ENCODE measurements at places on chromosomes 6 and 20. TPM values are rescaled to one million over a fixed set of nuclear protein-coding genes. Genes with fewer than 3 reads are reported as not detected.

DNA sequence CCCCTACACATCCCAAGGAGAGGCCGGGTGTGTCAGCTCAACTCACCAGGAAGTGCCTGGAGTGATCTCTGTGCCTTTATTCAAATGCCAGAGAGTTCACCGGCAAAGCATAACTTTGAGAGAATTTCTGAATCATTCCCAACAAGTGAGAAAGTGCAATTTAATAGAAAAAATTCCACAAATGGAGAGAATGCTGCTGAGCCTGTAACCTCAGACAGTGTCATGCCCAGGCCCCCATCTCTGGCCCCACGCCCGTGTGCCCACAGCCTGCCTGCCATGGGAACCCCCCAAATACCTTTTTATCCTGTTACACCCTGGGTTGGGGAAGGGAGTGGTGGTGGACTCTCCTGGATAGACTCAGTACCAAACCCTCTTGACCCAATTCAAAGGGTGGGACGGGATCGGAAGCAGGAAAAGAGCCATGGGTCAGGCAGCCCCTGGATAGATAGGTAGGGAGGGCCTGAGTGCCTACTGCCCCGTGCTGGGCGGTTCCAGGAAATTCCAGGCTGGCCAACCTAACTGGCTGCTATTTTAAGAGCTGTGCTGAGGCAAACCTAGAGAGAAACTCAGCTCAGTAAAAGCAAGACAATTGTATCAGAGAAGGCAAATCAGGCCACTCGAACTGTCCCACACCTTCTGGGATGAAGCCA lies 179.0 kb upstream of the FOXA2 start:
- DNase-seq: no peak

DNA sequence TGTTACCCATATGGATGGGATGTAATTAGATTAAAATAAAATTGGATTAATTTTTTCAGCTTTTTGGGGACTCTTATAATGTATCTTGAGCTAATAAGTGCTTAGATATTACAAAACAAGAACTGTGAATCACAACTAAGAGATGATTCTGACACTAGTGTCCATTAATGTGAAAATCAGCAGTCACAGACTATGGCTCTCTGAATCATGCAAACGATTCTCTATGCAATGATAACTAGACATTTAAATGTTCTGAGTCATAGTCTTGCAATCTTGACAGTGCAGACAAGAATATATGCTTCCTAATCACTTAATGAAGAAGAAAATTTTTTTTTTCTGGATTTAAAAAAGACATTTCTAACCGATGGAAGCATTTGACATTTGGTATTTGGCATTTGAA lies 82.2 kb upstream of the OPRM1 start:
- no peak for DNase-seq

GRCh38 chr6:116328528-116328903 lies 42.2 kb upstream of the DSE start:
- no peak for DNase-seq

DNA sequence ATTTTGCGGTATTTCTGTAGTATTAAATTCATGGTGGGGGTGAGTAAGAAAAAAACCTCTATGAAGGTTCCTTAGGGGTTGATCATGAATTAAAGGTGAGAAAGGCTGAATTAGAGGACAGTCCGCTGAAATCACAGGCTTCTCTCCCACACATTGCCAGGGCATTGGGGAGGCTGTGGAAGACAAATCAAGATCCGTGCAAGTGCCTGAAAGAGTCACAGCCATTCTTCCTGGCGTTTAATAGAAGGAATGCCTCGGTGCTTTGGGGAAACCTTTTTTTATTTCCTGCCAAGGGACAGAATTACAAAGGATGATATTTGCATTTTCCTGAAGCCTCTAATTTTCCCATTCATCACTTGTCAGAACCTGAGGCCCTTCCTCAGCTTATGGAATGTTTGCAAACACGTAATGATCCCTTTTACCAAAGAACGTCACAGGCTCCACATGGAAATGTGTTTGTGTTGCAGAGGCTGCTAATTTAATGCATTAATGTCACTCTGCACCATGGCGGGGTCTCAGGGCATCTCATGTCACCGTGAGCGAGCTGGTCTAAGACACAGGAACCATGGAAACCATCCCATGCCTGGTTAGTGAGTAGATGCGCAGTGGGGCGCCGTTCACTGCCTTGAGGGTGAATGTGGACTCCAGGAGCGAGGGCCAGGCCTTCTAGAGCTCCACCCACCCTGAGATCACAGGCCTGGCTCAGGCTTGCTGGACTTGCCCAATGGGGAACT lies 185.9 kb upstream of the SULF2 start:
- DNase-seq: no peak

DNA sequence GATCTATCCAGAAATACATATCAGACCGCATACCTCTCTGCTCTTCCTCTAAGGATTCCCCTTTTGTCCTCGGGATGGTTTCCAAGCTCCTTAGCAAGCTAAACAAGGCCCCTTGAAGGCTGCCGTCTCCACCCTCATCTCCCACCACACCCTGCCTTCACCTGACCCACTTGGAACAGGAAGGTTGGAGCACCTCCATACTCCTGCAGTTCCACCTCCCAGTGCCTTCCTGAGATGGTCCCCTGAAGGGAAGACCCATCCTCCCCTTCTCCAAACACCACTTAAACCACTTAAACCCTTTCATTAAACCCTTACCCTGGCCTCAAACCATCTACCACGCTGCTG lies 8.5 kb upstream of the POU5F1 start:
- DNase-seq: no peak

DNA sequence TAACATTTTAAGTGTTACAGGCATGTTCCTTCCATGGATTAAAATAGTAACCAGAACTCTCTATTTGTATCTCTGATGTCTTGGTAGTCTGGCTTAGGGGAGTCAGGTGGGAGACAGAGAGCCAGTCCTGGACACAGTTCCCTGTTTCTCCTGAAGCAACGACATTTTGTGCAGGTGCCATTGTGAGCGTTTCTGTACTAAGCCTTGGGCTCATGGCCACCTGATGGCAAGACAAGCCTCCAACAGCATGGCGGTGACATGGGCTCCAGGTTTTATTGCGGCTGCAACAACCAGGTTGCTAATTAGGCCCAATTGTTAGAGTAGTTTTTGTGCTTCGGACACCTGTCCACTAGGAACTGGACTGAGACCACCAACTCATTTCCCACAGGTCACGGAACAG lies 105.3 kb downstream of the PRDM13 start:
- no peak for DNase-seq

DNA sequence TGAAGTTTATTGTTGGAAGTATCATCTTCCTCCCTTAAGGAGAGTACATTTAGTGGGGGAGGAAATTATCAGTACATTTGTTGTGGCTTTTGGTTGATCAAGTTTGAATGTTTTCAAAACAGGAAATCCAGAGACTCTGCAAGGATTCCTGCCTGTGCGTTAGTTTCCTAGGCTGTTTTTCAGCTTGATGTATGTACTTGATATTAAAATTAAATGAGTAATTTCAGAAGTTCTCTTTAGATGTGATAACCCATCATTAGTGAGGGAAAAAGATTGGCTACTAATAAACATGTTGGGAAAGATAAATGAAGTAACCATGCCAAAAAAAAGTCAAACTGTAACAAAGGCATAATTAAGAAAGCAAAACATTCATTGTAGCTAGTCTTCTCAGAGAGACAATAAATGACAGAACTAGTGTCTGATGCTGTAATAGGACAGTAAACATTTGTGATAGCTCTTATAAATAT lies 88.0 kb upstream of the TULP1 start:
- DNase-seq: no peak

DNA sequence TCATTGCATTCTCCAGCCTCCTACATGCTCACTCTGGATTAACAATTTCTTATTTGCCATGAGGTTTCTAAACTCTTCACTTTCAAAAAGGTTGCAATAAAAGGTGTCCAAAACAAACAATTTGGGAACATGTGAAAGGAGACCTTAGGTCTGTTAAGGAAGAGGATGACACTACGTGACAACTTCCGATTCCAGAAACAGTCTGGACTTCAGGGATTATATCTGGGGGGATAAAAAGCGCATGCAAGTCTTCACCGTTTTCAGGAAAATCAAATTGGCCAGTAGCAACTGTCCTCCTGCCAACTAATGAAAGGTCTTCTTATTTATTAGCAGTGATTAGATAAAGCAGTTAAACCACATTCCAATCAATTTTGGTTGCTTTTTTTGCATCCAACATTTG lies 1.8 kb downstream of the ZDHHC14 start:
- no peak for DNase-seq

DNA sequence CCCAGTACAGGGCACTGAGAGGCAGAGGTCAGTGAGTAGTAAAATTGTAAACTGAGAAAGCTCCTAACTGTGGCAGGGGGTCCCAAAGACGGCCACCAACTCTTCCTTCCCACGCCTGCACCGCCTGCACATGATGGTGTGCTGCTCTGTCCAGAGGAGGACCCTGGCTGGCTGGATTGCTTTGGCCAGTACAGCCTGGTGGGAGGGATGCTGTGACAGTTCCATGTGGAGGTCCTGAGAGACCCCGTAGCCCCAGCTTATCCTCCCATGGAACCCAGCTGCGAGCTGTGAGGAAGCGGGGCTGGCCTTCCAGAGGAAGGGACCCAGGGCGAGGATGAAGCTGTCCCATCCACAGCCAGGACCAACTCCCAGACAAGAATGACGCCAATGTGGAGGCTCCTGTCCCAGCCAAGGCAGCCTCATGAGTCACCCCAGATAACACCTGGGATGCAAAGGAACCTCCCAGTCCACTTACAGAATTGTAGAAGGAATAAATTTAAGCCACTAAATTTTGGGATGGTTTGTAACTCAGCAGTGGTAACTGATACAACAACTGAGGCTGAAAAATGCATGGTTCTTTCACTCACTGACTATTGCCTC lies 2.0 kb upstream of the ACSS1 start:
- DNase-seq: no peak

DNA sequence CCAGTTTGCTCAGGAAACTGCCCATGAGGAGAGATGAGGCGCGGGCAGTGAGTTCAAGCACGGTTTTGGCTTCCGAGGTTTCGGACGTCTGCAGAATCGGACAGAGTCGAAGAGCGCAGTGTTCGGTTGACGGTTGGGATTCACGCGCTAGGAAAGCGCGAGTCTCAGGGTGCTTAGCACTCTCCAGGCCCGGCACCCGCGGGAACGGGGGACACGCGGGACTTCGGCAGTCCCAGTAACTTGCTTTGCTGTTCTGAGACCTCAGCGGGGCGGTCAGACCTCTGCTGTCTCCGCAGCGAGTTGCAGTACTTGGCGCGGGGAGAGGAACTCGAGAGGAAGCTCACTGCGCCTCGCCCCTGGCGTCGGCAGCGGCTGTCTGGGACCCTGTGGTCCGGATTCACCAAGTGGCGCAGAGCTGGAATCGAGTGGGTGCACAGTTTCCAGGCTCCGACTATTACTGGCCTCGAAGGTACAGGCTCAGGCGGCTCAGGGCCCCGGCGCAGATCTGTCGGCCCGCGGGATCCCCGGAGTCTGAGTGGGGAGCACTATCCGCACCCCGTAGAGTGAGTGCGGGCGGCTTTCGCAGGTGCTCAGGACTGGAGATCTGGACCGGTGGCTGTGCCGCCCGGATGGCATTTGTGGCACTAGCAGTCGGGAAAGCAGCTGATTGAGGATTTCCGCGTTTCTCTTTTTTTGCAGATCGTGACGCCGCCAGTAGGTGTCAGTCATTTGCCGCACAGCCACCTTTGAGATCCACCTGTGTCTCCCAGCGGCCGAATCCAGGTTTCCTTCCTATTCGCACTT lies at the start of gene POM121L2:
POM121L2 (minus strand) TSS at position 128 of the 804 bp plus-strand sequence; CDS start at position 25, 103 bp downstream.
- peak; percentile 67 for DNase-seq

DNA sequence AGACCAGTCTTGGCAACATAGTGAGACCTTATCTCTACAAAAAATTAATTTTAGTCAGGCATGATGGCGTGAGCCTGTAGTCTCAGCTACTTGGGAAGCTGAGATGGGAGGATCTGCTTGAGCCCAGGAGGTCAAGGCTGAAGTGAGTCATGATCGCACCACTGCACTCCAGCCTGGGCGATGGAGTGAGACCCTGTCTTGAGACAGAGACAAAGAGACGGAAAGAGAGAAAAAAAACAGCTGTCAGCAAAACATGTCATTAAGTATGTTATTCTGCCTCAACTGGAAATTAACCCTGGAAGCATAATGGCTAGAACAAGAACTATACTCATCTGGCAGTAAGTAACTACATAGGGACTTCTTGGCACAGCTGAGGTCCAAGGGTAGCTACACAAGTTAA lies 7.2 kb downstream of the MMS22L start:
- DNase-seq: no peak

- DNase-seq: no peak
Observed at GRCh38 chr20:5716953-5717352, 33.2 kb upstream of the SHLD1 start.

GRCh38 chr6:1381481-1382330 lies 7.7 kb upstream of the FOXF2 start:
- DNase-seq: peak; percentile 87

- DNase-seq: peak; percentile 83
Observed at GRCh38 chr6:43768983-43769525, 957 bp upstream of the VEGFA start.

DNA sequence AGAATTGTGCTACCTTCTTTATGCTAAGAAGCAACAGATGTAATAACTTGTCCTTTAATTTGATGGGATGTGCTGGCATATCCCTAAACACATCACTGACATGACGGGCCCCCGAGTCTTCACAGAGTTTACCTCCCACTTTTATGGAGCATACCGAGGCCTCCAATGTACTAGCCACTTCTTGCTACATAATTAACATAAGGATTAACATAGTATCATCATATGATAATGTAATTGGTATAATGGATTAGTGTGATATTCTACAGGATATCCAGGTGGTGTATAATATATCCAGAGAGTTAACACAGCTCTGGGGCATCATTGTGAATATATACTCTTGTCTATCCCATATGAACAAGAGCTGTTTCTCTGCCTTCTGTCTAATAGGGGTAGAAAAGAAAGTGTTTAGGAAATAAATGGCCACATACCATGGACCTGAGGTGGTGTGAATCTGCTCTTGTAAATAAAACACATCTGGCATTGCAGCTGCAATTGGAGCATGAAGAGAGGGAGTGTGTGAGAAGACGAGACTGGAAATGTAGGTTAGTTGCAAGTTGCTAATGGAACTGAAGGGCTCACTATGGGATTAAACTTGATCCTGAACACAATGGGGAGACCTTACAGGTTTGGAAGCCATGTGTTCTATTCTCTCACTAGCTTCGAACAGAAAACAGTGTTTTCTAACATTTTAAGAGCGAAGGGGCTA lies 102.3 kb downstream of the IYD start:
- DNase-seq: no peak

DNA sequence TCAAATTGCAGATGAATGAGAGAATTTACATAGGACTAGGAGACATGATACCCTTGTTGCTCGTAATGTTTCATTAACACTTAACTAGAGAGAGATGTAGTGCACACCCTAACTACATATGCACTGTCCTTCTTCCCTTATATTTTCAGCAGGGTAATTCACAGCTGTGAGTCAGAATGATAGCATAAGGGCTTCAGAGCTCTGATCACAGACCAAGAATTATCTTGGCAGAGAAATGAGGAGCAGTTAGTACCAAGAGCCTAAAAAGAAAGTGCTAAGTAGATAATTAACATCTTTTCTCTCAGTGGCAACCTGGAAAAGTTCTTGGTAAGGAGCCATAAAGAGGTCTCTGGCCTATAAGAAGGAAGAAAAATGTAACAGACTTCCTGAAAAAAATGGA lies 35.8 kb downstream of the GRIK2 start:
- no peak for DNase-seq

Gene MUC21
- 3.3 TPM for polyA plus RNA-seq

Gene PET117
- 13.5 TPM for polyA plus RNA-seq

Gene KHDC1L
- not detected for polyA plus RNA-seq

Gene TTK
- 1.1 TPM for polyA plus RNA-seq
